DMS53 (cell line): ENCODE measurements at places on chromosomes 6 and 20.

DNA sequence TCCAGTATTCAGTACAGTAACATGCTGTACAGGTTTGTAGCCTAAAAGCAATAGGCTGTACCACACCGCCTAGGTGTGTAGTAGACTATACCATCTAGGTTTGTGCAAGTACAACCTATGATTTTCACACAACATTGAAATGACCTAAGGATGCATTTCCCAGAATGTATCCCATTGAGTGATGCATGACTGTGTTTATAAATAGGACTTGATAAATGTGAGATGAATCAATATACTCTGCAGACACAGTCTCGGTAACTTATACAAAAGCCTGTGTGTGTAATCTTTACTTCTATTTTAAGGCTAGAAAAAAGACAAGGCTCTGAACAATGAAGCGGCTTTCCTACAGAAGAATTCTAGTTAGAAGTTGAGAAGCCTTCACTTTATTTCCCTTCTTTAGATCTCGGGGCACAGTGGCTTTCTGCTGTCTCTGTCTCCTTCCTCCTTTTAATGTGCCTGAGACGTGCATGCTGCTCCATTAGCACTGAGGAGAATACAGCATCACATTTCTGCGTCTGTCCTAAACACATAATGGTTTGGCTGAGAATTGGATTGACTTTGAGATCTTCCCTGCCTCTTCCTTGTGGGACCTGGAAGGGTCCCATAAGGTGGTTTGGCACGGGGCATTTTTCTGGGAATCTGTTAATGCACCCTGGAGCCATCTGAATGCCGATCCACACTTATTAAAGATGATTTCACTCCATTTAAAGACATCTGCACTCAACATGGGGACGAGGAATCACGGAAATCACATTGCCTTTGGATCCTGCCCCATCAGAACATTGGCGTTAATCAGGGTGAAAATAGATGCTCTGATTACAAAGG is 112.5 kb downstream of the SCML4 start:
- DNase-seq, result no peak

- DNase-seq, result no peak
Measured at GRCh38 chr6:118269659-118270058, 278.4 kb upstream of the PLN start.

DNA sequence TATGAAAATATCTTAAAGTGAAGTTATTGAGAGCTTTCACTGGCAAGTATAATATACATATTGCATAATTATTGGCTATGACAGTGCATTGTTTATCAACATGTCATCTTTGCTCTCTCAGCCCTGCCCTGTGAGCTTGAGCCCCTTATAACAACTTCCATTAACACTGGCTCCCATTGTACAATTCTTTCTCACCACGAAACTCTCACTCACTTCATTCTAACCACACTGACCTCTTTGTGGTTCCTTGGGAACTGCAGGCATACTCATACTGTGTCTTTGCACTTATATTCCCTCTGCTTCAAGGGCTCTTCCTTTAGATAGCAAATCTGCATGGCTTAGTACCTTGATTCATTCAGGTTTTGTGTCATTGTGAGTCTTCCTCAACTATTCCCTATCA is 411.8 kb downstream of the CDKAL1 start:
- DNase-seq, result no peak

GRCh38 chr6:46816626-46817025 is 23.4 kb downstream of the MEP1A start:
- DNase-seq, result peak; percentile 58

GRCh38 chr6:30035784-30036183 is 25.3 kb upstream of the POLR1H start:
- DNase-seq, result no peak

DNA sequence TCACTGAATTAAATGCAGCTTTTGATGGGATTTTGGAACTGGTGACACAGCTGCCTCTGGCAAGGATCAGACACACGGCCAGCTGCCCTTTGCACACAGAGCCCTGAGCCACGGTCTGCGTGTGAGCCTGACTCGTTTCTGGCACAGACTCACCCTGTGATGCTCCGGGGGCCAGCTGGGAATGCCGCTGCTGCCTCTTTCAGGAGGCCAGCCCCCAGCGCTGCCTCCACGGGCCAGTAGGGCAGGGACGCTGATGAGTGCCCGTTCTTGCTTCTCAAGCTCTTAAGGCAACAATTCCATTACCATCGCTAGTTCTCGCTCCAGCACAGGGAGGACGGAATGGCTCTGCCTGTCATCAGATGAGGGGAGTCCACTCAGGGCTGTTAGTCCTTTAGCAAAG is 61.6 kb downstream of the IRF4 start:
- DNase-seq, result no peak

- no peak for DNase-seq
Measured at GRCh38 chr20:46012921-46013320, 4.2 kb downstream of the MMP9 start.

- no peak for DNase-seq
Measured at GRCh38 chr6:43878823-43879495, 108.9 kb downstream of the VEGFA start.

- DNase-seq, result no peak
Measured at GRCh38 chr20:58192567-58192966, 35.9 kb downstream of the ANKRD60 start.

DNA sequence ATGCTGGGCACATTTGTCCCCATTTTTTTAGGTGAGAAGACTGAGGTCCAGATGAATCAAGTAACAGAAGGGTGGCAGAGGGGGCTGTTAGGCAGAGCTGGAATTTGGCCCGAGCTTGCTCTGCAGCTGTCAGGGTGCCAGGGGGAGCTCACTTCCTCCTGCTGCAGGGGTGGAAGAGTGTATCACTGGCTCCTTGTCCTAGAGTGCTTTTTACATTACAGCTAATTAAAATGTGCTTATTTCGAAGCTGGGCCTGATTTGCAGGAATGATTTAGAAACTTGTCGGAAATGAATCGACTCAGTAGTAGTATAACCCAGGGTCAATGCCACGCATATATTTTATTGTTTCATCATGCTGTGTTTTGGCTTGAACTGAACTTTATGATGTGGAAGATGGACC is 11.1 kb downstream of the TOX2 start:
- no peak for DNase-seq
